Right lung (tissue), 10 donors: ENCODE measurements at places on chromosomes 11 and 22.

DNA sequence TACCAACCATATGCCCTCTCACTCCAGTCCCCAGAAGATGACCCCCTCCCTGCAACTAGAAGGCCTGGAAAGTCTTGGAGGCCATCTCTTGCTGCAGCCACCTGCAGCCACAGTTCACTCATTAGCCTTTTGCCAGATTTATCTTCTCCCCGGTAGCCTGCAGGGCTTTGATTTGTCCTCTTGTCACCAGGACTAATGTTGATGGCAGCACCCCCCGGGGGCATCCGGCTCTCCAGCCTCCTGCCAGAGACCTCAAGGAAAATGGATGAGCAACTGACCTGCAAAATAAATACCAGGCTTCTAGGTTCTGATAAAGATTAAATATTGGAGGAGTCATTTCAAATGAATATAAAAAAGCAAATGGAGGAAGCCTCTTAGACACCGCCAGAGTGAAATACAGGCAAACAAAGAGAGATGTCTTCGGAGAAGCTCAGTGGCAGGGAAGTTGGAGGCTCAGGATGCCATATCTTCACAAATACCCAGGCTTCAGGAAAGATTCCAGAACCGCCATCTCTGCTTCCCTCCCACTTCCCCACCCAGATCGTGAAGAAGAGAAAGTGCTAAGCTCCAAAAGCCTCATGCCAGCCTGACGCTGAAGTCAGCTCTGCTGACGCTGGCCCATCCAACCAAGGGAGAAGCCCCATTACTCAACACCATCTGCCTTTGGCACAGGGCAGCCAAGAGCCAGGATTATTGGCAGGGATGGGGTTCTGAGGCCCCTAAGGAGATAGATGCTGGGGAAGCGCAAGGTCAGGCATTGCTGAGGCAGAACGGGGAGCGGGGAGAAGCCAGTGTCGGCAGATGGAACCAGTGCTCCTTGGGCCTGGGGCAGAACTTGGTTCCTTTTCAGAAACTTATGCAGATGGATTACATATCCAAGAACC lies 362.7 kb downstream of the CADM1 start:
- DNase-seq = no peak

DNA sequence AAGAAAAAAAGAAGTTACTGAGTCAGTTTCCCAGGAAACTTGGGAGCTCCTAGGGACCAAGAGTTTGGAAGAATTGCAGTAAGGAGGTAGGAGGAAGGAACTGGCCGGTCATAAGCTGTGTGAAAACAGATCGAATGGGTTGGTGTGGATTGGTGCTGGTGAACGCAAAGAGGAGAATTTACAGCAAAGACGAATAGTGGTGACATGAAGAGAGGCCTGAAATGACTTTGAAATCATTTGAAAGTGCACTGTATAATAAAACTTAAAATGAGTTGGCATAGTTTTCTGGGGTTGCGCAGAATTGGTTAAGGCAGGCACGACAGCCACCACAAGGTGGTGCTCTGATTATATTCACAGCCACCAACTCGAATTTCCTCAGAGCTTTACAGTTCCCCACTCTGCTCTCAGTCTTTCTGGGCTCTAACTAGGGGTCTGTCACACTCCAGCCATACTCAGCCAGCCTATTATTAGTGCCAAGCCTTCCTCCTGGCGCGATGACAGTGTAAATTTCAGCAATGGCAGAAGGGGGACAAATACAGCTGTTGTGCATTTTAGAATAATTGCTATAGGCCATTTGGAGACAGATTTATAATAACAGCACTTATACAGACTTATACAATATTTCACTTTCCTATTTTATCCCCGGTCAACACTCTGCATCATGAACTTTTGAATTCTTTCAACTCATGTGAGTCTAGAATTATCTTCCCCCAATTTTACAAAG lies 8.3 kb upstream of the HTR3B start:
- DNase-seq = peak; percentile 29

GRCh38 chr22:36425977-36426523 lies 38.3 kb upstream of the MYH9 start:
- DNase-seq = peak; percentile 45

GRCh38 chr22:33756508-33756949 lies 163.7 kb downstream of the LARGE1 start:
- DNase-seq = no peak

DNA sequence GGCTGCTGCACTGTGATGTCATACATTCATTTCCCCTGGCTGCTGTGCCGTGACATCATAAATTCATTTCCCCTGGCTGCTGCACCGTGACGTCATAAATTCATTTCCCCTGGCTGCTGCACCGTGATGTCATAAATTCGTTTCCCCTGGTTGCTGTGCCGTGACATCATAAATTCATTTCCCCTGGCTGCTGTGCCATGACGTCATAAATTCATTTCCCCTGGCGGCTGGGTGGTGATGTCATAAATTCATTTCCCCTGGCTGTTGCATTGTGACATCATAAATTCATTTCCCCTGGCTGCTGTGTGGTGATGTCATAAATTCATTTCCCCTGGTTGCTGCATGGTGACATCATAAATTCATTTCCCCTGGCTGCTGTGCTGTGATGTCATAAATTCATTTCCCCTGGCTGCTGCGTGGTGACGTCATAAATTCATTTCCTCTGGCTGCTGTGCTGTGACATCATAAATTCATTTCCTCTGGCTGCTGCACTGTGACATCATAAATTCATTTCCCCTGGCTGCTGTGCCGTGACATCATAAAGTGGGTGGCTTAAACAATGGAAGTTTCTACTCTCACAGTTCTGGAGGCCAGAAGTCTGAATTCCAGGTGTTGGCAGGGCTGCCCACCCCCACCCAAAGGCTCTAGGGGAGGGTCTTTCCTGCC lies 301.1 kb downstream of the SHANK2 start:
- no peak for DNase-seq

DNA sequence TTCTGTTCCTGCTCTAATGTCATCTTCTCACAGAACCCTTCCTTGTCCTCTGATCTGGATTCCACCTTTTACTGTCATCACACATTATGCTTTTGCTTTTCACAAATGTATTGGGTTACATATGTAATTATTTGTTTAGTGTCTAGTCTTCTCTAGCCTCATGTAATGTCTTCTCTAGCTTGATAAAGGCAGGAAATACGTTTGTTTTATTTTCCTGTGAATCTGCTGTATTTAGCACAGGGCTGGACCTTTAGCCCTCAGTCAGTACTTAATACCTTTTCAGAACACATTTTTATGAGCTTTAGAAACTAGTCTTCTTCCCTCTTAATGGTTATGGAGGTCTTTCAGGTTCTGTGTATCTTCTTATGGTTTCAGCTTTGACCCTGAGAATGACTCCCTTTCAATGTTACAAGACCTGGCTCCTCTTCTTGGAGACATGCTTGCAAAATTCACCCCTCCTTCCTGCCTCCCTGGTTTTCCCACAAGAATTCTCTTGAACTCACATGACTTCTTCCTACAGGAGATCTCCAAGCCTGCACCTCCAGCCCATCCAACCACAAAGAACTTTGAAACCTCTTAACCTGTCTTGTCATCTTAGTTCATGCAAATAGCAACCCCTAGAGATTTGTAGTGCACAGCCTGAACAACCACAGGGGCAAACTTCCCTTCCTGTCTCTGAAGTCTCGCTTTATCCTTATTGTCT lies 132.7 kb upstream of the DDI1 start:
- no peak for DNase-seq
